ENCODE measurements at places on chromosomes 6 and 20. TPM values are rescaled to one million over a fixed set of nuclear protein-coding genes. Genes with fewer than 3 reads are reported as not detected.

- no peak for DNase-seq
These were observed 130.8 kb downstream of the SOBP start for GRCh38 chr6:107620732-107621131.

DNA sequence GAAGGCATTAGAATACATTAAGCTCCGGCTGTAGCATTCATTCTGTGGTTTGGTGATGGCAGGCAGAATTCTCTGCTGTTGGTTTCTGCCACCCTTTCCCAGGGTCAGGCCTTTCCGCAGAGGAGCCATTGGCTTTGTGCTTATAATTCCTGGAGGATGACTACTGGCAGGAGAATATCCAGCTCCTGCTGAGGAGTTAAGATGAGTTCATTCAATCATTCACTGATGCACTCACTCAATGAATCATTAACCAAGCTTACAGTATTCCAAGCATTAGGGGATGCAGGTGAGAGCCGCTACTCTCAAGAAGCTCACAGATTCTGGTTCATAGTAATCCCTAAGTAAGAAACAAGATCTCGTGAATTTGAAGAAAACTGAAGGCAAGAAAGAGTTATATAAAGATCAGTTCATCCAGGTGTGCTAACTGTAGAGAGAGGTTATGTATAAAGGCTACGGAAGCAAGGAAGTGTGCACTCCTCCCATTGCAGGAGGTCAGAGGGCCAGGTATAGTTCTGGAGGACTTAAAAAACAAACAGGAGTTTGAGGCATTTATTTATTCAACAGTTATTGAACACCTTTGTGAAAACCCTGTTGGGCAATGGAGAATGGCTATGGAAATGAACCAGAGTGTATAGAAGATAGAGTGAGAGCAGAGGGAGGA, 75.5 kb downstream of the HMGN3 start:
- no peak for DNase-seq

DNA sequence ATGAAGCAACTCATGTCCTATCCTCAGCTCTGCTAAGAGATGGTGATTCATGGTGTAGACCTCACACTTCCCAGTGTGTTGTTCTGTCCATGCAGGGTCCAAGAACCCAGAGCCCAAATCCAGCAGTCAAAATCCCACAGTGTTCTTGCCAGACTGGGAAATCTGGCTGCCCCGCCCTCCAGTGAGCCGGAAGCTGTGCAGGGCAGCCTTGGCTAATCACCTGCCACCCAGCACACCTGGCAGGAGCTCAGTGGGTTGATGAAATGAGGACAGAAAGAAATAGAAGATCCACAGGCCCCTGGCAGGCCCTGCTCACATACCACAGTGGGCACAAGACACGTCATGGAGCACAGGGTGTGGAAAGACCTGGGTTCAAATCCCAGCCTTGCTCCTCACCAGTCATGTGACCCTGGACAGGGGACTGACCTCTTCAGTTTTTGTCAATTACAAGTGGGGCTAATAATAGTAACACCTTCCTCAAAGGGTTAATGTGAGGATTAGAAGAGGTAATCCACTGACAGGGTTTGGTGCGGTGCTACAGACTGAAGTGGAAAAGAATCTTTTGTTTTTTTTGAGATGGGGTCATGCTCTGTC, 13.6 kb upstream of the GUCA1A start:
- DNase-seq = no peak

DNA sequence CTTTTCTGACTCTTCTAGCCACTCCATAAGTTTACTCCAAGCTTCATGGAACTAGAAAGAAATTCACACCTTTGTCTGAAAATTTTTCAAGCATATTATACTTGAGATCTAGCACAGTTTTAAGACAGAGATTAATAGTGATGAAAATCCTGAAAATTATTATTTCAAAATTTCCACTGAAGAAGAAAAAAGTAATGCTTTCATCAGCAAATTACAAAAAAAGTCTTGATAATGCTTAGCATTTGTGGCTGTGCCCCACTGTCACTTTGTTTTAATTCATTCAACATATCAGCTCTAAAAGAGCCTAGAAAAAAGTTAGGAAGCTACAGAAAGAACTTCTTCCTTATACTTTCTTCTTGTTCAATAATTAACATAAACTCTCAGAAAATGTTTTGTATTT, 153.1 kb downstream of the DST start:
- no peak for DNase-seq

Gene CTAGE9
- not detected for total RNA-seq

Gene TUBB2B
- 114 TPM for total RNA-seq

DNA sequence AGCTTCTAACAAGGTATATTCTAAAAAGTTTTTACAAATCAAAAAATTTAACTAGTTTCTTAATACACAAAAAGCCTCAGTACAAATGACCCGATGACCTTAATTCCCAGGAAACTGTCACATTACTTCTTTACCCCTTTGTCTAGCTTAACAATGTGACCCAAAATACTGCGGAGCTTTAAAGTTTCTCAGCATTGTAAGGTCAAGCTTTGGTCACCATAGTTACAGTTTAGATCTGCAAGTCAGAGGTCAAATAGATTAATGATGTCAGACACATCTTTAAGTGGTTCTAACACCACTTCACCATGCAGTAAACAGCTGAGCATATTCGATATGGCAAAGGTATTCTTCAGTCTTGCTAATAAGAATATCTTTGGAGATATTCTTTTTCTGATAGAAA, 36.8 kb upstream of the FLRT3 start:
- DNase-seq = no peak

DNA sequence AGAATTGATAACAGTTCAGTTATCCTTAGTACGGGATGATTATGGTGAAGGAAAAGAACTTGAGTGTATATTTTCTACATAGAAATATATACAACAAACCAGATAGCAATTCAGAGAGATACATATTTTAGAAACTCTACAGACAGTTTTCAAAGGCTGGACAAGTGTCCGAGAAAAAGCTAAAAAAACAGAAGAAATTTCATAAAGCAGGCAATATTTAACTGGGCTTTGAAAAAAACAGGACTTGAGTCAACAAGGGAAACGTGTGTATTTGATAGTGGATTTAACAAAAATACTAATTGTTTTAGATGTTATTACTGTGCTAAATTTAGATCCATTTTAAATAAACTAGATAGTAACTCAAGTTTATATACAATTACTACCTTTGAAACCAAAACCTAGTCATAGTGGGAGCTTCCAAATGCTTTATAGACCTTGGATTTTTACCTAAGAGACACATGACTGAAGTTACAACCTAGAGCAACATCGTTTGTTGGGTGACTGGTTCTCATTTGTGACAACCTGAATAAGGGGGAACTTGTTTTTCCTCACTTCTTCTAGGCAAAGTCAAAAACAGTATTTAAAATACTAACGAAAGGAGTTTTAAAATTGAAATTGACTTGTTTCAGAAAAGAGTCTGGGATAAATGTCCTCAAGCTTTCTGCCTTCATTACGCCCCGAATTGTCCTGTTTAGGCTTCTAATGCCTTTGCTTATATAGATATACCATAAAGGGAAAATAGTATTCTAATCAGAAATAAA, 116.7 kb upstream of the PRSS16 start:
- DNase-seq = no peak

GRCh38 chr20:39775110-39775509, 813.0 kb downstream of the DHX35 start:
- peak; percentile 26 for DNase-seq

Gene C6orf163
- 0.10 TPM for total RNA-seq

DNA sequence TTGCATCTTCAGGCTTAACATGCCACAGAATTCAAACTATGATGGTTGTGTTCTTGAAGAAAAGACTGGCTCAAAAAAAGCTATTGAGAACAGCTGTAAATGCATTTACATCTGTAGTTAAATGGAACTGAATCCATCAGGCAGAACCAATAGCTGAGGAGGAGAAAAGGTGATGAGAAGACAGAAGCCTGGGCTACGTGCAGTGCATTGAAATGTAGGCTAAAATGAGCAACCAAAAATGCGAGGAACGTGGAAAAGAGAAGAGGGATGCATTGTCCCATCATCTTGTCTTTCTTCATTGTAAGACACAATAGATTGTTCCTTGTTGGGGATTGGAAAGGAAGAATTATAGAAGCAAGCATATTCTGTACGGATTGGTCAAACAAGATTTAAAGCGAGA, 13.8 kb upstream of the HDDC2 start:
- DNase-seq = no peak

GRCh38 chr20:58459058-58459750, 56.0 kb downstream of the APCDD1L start:
- DNase-seq = no peak

Gene IL17A
- not detected for total RNA-seq

DNA sequence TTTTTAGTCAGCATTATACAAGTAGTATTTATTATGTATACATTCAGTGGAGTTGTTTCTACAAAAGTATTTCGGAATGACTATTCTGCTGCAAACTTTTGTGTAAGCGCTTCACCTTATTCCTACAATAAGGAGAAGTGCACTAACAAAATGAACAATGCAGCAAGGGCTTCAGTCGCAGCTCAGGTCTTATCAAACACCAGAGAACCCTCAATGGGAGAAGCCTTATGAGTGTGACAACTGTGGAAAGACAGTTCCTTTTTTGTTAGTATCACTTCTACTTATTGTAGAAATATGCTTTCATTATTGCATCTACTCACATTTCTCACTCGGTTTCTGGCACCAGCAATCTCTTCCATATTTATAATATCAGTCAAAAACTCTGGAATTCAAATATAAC, 18.8 kb downstream of the ZKSCAN3 start:
- DNase-seq = no peak

Gene LY6G5B
- total RNA-seq = 4.0 TPM

DNA sequence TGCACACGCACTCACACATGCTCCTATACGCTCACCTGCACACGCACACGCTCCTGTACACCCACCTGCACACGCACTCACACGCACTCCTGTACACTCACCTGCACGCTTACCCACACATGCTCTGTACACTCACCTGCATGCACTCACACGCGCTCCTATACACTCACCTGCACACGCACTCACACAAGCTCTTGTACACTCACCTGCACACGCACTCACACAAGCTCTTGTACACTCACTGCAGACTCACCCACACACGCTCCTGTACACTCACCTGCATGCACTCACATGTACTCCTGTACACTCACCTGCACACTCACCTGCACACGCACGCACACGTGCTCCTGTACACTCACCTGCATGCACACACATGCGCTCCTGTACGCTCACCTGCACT, 22.0 kb upstream of the TAF4 start:
- DNase-seq = no peak

Data from myocyte (in vitro differentiated cells).